ENCODE measurements at places on chromosomes 7 and 10. TPM values are rescaled to one million over a fixed set of nuclear protein-coding genes. Genes with fewer than 3 reads are reported as not detected.

Gene NME8
- 4.6 TPM for total RNA-seq

Gene SYT15B
- 1.9 TPM for total RNA-seq

DNA sequence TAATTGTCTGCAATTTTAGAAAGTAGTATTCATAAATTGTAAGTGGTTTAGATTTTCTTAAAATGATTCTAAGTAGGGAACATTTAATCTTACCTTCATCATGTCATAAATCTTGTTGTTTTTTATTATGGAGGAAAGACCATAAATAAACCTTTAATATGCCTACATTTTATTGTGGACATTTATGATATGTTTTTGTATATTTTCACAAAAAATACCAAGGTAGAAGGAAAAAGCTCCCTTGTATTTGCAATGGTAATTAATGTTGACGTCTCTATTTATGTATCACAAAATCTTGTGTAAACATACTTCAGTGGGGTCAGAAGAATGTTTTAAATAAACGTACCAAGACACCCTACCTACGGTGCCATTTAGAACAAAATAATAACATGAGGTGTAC lies 155.7 kb upstream of the FAM171A1 start:
- DNase-seq, result no peak

DNA sequence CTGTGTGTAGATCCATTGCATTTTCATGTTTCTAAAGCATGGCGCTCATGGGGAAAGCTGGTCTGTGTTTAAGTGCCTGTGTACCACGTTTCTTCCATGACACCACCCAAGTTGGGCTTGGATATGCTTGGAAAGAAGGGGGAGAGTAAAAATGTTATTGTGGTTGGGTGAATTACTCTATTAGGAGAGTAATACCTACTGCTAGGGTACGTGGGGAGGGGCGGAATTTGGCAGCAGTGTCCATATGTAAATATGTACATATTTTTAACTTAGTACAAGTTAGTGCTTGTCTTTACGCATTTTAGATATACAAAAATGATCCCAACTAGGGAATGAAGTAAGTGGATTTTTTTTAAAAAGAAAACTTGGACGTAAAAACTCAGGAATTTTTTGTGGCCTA lies 42.9 kb upstream of the SAMD8 start:
- peak; percentile 4 for DNase-seq

Gene EIF3B
- 150 TPM for total RNA-seq

DNA sequence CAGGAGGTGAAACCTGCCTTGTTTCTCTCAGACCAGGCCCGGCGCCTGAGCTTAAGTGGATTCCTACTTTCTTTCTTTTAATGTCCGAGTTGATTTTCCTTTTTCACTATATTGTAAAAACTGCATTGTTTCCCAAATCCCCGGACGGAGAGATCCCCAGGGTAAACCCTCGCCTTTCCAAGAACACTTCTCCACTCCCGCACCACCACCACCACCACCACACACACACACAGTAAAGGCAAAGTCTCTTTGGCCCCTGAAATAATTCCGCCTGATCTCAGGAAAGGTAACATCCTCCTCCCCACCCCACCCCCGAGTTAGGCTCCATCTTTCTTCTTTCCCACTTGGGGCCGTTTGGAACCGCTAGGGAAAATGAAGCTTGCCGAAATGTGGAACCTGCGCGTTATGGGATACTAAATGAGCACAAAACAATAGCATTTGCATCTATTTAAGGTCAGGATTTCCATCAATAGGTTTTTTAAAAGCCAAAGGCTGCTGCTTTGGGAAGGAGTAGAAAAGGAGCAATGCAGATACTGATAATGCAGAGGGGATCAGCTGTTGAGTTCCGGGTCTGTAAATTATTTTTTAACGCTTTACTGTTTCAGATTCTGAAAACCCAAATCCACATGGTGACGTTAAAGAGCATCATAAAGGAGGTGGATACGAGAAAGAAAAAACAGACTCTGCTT lies 2.5 kb downstream of the HPSE2 start:
- DNase-seq, result no peak

Gene ZPBP
- total RNA-seq, result not detected

GRCh38 chr7:151252961-151253711 lies 4.6 kb upstream of the SMARCD3 start:
- DNase-seq, result no peak

Gene SLC13A4
- not detected for total RNA-seq

DNA sequence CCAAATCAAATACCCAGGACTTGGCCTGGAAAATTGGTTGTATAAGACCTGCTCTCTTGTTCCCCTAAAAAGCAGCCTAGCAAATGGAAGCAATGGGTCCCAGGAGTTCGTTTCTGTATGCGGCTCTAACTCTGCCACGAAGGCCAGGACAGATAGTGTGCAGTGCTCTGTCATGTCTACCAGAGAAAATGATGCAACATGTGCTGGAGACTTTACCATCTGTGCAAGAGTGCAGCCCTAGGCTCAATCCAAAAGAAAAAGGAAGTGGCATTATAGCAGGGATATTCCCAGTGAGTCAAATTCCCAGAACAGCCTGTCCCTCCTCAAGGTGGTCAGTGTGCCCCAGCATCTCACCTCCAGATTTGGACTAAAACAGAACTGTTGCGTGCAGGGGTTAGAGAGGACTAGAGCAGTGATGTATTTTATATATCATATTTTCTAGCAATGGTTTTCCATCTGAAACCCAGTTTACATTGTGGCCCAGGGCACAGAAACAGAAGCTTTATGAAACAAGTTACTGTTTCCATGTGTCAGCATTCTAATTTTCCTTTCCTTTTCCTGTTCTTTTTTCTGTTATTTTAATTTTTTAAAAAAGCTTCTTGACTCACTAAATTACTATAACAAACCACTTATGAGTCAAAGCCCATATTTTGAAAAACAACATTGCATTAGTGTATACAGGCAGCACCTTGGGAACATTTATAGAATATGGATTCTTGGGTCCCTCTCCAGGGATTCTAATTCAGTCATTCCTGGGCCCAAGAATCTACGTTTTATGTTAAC lies 311.2 kb downstream of the RNLS start:
- DNase-seq, result no peak

Gene PRKCQ
- 9.2 TPM for total RNA-seq

Gene TMEM236
- 0.73 TPM for total RNA-seq

Gene BLNK
- total RNA-seq, result 89.8 TPM

Gene TMEM196
- total RNA-seq, result not detected

Gene ENTPD7
- 17.5 TPM for total RNA-seq

- no peak for DNase-seq
Observed at GRCh38 chr7:111012799-111013675, 77.9 kb upstream of the LRRN3 start.

GRCh38 chr10:112832361-112832878 lies 117.6 kb upstream of the TCF7L2 start:
- DNase-seq, result no peak

Gene MLXIPL
- total RNA-seq, result not detected

Gene VIPR2
- total RNA-seq, result 0.97 TPM

Gene SFTPA1
- total RNA-seq, result not detected

DNA sequence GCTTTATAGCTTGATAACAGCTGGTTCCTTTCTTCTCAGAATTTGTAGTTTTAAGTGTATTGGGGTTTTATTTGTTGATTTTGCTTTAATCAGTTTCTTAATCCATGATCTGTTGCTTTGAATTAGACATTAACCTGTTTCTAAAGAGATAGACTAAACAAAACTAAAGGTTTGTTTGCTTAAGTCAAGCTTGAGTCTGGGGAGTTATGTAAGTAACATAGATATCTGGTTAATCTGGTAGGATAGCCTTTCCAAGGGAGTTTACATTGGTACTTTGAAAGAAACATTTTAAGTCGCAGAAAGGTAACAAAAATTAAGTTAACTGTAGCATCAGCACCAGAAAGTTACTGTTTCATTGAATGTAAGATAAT lies 5.4 kb downstream of the PPP2R2D start:
- DNase-seq, result no peak

- no peak for DNase-seq
Observed at GRCh38 chr7:29410996-29411395, 152.6 kb upstream of the PRR15 start.

DNA sequence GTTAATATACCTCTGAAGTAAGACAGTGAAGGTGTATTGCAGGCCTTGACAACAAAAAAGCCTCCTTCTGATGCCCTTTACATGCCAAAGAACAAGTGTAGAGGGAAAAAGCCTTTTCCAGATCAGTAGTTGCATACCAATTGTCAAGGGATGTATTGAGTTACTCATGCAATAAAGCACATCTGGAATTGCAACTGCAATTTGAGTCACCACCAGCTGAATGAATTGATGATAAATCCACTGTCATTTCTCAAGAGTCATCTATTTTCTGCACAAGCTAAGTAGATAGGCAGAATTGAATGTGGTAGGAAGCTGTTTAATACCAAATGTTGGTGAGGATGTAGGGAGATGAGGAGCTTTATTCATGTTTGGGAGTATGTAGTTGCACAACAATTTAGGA lies 325.9 kb upstream of the SMIM30 start:
- DNase-seq, result no peak

DNA sequence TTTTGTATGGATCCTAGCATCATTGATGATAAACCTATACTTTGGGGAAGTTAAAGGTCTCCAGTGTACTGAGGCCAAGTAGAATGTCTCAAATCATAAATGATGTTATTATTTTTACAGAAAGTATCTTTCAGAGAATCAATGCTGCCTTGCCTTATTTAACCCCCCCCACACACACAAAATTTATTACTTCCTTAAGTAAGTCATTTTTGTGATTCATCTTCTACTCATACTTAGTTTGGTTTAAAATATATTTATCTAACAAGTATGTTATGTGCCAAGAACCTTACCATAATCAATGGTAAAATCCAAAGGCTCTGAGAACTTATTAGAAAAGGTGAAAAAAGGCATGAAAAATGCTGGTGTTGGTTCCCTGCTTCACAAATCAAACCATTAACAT lies 18.8 kb upstream of the CLDN12 start:
- DNase-seq, result no peak

- DNase-seq, result no peak
Observed at GRCh38 chr7:130266258-130266960, at the start of gene CPA2. Gene CPA2, plus strand, starts transcription at chr7:130266863. Its CDS starts 19 bp downstream, at chr7:130266882.

Gene ITGB8
- 0.17 TPM for total RNA-seq

- no peak for DNase-seq
Observed at GRCh38 chr10:112209684-112210131, 26.1 kb upstream of the GPAM start.

Gene ADAMTS14
- 1.2 TPM for total RNA-seq

DNA sequence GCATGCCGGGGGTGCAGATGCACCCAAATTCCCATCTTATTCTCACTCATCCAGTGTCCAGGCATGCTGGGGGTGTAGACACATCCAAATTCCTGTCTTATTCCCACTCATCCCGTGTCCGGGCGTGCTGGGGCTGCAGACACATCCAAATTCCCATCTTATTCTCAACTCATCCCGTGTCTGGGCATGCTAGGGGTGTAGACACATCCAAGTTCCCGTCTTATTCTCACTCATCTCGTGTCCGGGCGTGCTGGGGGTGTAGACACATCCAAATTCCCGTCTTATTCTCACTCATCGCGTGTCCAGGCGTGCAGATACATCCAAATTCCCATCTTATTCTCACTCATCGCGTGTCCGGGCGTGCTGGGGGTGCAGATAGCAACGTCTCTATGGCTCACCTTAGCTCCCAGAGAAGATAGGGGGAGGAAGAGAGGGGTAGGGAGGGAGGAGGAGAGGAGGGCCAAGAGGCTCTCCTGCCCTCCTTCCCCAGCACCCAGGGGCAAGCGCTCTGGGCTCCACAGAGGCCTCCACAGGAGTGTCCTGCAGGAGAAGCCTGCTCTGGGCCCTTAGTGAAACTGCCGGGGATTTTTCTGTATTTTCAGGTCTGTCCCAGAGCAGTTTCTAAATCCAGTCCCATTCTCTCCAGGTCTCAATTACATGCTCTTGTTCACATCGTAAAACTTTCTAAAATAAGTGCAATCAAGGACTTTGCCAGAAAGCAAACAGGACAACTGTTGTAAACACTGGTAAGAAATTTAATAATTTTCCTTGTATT lies 210.8 kb downstream of the DIP2C start:
- DNase-seq, result no peak

DNA sequence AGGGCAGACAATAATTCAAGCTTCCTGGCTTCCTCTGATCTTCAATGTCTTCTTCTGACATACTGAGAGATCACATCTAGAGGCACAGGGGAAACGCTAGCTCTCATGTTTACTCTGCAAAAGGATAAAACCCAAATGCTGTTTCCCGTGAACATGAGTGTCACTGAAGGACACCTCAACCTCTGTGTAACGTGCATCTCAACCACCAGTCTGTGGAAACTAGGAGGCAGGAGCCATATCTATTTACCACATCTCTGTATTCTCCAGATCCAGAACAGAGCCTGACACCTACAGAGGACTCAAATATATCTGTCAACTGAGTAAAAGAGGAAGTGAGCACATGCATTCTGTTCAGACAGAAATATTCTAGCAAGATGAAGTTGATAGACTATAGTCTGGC lies 140.3 kb upstream of the TARP start:
- DNase-seq, result no peak

DNA sequence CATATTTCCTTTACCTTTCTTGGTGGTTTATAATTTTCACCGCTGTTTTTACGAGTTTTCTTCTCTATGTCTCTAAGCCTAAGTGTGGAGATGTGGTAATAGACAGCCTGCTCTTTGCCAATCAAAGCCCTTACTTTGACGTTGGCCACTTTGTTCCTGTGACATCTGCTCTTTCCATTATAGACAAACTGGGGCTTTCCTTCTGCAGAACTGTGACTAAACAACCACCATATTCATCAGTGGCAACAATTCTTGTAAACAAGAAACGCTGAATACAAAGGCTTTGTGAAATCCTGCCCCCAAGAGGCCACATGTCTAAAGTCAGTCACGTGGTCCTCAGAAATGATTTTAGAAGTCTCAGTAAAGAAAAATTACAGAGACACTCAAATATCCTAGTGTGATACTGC lies 59.6 kb upstream of the CAPZA2 start:
- DNase-seq, result no peak

Gene FGFR2
- total RNA-seq, result 1.8 TPM

DNA sequence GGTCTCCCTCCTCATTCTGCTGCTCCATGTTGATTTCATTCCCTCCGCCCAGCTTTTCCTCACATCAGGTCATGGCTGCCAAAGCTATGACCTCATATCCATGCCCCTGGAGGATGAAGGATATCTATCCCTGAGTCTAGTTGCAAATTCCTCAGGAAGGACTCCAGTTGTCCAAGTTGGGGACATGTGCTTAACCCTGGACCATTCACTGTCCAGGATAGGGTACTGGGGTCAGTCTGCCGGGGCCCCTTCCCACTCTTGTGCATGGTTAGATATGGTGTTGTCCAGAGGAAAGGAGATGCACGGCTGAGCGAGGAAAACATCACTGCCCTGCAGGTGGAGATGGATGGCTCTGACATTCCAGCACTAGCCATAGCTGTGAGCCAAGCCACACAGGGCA lies 51.9 kb upstream of the COMTD1 start:
- no peak for DNase-seq
